ENCODE measurements at places on chromosomes 5 and 9.

DNA sequence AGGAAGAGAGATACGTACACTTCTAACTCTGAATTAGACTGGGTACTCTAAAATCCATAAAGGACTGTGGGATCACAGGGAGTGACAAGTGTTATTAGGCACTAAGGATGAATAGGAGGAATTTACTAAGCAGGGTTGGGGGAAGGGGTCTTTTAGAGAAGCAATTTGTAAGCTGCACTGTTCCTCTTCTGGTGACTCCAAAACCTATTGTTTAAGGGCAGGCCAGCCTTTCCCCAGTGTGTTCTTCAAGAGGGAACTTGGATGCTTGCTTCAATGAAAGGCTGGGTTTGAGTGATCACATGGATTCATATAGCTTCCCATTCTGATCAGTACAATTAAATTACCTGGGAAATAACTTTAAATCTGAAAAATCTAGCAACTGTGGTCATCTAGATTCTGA, 71.8 kb downstream of the STX17 start:
- DNase-seq, result no peak

DNA sequence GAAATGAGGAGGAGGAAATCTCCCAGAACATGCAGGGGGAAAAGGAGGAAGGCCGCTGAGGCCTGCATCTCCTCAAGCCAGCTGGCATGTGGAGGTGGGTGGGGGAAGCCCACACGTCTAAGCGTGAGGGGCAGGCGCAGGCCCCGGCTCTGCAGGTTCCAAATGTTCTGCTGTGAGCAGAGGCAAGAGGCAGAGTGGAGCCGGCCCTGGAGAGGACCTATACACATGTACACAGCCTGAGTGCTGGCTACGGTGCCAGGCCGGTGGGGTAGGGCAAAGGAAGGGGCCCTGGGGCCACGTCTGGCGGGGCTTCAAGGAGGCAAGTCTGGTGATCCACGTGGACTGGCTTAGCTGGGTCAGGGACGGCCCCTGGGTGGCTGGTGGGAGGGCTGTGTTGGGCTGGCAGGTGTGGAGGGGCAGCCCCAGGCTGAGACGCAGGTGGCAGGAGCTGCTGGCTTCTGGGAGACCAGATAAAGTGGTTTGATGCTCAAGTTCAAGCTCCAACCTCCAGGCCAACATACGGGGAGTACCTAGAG, 26.4 kb downstream of the LPCAT1 start:
- DNase-seq, result no peak

DNA sequence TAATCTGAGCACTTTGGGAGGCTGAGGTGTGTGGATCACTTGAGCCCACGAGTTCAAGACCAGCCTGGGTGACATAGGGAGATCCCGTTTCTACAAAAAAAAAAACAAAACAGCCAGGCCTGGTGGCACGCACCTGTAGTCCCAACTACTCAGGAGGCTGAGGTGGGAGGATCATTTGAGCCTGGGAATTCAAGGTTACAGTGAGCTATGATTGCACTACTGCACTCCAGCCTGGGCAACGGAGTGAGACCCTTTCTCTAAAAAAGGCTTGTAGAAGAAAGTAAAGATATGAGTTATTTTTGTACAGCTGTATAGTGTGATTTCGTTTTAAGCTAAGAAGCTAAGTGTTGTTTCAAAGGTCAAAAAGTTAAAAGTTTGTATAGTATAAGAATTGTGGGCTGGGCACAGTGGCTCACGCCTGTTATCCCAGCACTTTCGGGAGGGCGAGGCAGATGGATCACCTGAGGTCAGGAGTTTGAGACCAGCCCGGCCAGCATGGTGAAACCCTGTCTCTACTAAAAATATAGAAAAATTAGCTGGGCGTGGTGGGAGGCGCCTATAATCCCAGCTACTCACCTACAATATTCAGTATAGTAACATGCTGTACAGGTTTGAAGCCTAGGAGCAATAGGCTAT, 18.8 kb downstream of the UBE2R2 start:
- DNase-seq, result no peak

DNA sequence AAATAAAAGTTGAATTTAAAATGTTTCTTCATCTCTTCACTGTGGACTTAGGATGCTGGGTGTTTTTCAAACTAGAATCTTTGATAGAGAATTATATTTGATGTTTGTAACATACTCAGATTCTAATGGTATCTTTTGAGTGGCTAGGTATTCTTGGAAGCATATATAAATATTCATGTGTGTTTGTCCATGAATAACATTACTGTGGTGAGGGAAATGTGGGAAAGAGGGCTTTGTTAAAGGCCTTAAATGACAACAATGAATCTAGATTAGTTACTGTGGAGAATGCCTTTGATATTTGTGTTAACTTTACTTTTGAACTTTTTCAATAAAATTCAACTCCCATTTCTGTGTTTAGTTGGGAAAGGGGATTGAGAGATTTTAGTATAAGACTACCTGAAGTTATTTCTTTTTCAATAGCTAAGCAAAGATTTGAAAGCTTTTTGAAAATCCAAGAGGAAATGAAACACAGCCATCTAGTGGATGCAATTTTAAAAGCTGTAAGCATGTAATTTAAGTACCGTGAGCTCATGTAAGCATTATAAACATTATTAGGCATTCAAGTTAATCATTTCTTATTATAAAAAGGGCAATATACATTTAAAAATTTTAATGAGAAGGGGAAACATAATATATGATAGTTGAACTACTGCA, 69.6 kb downstream of the CCDC171 start:
- no peak for DNase-seq

GRCh38 chr9:77848897-77849296, 182.7 kb downstream of the GNAQ start:
- no peak for DNase-seq

DNA sequence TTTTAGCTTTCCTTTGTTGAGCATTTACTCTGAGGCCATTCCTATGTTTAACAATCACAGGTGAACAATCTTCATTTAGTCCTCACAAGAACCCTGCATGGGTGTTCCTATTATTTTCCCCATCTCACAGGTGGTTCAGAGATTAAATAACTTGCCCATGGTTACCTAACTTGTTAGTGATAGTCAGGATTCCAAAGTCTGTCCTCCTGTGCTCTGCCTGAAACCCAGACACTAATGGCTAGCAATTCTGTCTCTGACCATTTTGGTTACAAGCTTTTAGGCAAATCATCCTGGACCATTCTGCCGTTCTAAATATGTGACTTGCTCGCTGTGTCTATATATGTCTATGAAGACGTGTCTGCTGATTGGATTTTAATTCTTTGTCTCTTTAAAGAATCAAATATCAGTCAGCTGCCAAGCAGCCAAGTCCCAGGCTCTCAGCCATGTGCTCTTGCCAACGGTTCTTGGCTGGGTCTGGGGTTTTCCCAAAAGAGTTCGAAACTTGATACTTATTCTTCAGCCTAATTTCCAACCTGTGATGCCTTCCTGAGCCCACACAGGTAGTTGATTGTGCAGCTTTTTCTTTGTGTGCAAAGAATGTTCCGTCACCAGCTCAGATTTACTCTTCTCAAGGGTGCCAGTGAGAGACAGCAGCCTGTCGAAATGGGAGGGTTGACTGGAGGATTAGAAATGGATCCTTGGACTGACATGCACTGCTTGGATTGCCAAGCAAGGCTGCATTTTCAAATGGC, 121.7 kb downstream of the NREP start:
- DNase-seq, result no peak

GRCh38 chr9:119086590-119086989, 282.6 kb downstream of the BRINP1 start:
- no peak for DNase-seq

DNA sequence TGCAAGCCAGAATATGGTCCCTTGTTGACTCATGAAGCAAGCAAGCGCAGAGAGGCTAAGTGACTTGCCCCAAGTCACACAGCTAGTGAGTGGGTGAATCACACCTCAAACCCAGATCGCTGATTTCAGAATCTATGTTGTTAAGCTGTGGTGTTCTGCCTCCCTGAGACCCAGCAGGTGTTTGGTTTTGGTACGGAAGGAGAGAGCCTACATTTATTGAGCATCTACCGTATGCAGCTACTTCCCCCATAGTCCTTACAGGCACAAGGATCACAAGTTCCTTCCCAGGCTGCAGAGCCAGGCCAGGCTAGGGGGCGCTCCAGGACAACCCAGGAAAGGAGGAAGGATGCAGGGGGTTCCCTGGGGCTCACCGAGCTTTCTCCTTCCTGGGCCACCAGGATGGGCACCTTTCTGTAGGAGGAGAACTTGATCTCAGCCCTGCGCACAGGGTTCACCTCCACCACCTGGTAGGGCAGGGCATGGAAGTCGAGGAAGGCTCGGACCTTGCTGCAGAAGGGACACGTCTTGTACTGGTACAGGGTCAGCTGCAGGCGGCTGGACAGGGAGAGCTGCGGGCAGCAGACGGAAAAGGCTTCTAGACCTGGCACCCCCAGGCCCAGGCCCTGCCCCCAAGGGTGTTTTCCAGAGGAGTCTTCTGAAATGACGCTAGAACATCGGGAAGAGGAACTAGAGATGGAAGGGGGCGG, 2.5 kb downstream of the PTGES2 start:
- peak; percentile 75 for DNase-seq

DNA sequence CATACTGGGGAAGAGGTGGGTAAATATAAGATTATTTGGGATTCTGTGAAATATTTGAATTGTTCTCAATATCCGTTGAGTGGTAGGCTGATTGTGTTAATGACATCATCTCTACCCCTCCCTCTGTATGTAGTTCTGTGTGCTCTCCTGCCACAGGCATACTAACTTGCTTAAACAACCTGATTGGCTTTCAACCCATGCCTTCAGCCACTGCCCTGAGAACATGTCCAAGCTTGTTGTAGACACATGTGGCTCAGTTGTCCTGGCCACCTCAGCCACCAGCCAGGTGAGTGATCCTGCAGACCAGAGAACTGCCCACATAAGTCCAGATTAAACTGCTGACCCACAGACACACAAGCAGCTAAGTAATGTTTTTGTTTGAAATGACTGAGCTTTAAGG, 31.1 kb downstream of the ANKS6 start:
- no peak for DNase-seq

DNA sequence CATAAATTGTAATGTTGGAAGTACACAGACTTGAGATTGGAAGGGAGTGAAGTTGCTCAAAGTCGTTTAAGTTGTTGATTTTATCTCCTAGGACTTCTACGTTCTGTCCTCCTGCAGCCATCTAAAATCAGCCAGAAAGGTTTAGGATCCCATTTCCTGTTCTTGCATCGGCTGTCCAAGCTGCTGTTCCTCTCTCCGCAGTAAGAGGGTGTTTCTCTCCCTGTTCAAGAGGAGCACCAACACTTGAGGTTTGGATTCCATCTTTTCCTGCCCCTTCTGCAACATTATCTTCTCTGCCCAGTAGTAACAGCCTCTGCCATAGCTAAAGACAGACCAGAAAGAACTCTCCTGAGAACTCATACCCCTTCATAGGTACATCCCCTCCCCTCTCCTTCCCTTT, 373.4 kb downstream of the GADD45G start:
- no peak for DNase-seq

DNA sequence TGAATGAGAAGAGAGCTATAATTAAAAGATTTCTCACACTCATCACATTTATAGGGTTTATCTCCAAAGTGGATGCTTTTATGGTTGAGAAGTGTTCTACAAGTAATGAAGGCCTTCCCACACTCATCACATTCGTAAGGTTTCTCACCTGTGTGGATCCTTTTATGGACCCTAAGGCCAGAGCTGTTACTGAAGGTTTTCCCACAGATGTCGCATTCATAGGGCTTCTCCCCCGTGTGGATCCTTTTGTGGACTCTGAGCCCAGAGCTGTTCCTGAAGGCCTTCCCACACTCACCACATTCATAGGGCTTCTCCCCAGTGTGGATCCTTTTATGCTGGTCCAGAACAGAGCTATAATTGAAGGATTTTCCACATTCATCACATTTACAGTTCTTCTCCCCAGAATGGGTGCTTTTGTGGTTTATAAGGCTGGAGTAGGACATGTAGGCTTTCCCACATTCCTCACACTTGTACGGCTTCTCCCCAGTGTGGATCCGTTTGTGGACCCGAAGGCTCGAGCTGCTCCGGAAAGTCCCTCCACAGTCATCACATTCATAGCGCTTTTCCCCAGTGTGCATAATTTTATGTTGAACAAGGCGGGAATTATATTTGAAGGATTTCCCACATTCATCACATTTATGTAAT, 10.5 kb downstream of the ZFP62 start:
- no peak for DNase-seq

DNA sequence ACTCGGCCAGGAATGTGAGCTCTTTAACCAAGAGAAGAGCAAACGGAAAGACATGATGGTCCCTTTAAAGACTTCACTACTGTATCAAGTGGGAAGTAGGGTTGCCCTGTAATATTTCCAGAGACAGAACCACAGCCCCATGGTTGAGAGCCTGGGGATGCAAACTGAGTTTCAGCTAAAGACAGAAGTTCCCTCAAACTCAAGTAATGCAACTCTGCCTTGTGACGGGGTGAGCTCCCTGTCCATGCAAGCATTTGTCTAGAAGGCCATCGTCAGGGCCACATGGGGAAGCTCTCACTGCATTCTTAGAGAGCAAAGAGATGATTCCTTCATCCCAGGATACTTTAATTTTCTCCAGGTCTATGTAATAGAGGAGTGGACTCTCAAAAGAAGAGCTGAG, 82.8 kb downstream of the INSYN2B start:
- no peak for DNase-seq

- DNase-seq, result no peak
Measured at GRCh38 chr5:116577064-116577788, 2.6 kb upstream of the SEMA6A start.

GRCh38 chr5:60586307-60586901, 113.6 kb downstream of the DEPDC1B start:
- DNase-seq, result peak; percentile 11

DNA sequence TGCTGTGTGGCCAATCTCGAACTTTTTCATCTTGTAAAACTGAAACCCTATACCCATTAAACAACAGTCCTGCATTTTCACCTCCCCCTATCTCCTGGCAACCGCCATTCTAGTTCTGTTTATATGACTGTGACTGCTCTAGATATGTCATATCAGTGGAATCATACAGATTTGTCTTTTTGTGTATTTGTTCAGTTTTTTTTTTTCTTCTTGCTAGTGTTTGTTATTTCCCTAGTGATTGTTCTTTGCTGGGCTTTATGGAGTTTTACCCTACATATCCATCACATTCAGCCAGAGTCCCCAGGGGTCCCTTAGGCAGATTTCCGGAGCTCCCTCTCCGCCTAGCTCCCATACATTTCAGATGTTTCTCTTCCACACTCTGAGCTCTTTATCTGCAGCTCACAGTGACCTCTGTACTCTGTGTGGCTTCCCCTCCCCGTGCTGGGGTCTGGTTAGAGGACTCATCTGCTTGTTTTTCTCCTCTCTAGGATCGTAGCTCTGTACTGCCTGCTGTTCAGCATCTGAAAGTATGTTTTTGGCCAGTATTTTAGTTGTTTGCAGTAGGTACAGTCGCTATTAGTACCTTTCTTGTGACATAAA, 25.1 kb upstream of the CARTPT start:
- DNase-seq, result peak; percentile 27

- no peak for DNase-seq
Measured at GRCh38 chr9:12784461-12785259, 9.8 kb downstream of the LURAP1L start.

DNA sequence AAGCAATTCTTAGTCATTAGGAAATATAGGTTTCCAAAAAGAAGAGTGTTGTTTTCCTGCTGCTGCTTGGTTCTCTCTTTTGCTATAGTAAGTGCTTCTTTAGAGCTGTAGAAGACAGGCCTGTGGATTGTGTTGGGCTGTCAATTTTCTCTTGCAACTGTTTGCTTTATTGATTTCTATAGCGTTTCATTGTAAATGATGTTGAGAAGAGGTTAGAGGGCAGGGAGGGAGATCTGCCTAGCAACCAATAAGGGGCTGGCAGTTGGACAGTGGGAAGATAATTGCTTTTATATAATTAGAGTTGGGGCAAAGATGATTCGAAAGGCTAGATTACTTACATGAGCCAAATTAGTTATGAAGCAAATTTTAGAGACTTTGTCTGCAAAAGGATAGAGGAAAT, 11.1 kb downstream of the UNC13B start:
- no peak for DNase-seq
